NCI-H1417 (cell line): ENCODE measurements at places on chromosomes 7 and 10.

GRCh38 chr7:117210908-117211307 lies 112.0 kb downstream of the WNT2 start:
- no peak for DNase-seq

DNA sequence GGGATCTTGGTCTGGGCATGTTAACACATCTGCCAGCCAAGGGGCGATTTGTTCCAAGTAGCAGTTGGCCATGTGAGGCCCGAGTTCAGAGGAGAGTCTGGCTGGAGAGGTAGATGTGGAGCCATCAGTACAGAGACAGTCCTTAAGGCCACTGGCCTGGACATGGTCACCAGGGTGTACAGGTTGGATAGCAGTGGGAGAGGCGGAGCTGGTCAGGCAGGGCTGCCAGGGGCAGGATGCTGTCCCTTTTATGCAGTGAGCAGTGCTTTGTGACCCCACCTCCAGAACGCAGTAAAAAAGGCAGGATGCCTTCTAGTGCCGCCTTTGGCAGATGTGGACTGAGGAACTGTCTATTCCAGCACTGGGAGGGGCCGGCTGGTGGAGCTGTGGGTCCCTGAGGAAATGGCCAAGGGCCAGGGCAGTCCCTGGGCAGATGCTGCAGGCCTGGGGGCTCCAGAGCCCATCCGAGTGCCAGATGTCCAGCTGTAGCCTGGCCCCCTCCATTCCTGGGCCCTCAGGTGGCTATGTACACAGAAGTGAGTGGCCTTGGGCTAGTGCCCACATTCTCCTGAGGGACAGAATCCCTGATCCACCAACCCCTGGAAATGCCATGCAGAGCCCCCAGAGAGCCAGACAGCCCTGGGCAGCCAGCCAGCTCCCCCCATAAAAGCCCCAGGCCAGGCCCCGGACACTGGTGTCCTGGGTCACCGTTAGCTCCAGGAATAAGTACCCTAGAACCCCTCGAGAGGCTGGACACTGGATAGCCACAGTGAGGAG lies 17.2 kb upstream of the MYL7 start:
- DNase-seq = no peak

DNA sequence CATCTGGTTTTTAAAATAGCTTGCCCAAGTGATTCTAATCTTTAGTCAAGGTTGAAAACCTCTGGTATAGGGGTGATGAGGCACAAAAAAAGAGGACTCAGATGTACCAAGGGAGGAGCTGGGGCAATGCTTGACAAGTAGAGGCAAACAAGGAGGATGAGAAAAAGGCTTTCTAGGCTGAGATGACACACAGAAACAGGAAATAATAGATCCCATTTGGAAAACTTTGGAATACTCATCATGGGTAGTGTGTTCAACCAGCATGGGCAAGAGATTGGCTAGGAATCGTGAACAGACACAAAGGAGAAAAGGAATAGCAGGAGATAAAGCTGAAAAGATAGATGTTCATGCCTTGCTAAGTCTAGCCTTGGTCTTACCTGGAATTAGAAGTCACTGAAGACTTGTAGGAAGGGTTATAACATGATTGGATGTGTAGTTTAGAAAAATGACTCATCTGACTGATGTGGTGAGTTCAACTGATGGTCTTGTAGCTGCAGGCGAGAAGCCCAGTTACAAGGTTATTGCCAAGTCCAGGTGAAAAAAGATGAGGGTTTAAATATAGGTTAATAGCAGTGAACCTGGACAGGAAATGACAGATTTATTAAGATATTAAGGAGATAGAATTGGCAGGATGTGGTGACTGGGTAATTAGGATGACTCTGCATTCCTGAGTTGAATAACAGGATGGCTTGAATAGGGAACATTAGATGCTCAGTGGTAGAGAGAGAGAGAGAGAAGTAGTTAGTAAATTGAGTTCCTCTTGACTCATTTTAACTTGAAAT lies 214.0 kb upstream of the LRGUK start:
- DNase-seq = peak; percentile 26

DNA sequence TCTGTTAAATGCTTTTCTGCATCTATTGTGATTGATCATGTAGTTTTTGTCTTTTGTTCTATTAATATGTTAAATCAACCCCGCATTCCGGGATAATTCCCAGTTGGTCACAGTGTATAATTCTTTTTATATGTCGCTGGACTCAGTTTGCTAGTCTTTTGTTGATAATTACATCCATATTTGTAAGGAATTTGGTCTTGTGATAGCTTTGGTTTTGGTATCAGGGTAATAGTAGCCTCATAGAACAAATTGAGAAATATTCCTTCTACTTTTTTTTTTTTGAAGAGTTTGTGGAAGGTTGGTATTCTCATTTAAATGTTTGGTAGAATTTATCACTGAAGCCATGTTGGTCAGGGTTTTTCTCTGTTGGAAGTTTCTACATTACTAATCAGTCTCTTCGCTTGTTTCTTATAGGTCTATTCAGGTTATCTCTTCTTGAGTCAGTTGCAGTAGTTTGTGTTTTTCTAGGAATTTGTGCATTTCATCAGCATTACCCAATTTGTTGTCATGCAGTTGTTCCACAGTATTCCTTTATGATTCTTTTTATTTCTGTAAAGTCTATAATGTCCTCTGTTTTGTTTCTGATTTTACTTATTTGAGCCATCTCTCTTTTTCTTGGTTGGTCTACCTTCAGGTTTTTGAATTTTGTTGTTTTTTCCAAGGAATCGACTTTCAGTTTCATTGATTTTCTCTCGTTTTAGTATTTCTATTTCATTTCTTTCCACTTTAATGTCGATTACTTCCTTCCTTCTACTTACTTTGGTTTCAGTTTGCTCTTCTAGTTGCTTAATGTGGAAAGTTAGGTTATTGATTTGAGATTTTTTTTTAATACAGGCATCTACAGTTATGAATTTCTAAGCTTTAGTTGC lies 64.6 kb upstream of the GJD4 start:
- no peak for DNase-seq

DNA sequence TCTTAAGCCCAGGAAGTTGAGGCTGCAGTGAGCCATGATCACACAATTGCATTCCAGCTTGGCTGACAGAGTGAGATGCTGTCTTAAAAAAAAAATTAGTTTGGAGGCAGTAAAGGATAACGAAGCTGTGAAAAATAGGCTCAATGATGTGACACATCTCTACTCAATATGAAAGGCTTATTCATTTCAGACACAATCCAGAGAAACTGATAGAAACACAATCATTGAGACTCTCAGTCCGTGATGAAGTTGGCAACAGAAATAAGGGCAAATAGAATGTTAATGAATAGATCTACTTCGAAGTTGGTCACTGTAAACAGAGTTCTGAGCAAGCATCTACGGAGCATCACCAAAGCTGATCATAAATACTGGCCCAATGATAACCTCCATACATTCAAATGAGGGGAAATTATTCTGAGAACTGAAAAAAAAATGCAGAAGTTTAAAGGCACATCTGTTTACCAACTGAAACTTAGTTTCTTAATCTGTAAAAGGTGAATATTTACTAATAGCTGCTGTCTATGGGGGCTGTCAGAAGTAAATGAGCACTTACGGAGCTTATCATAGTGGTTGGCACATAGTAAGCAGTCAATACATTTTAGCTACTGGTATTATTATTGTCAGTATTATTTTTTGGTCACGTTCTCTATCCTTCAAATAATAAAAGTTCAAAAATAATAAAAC lies 70.4 kb downstream of the AKR1B1 start:
- DNase-seq = no peak

DNA sequence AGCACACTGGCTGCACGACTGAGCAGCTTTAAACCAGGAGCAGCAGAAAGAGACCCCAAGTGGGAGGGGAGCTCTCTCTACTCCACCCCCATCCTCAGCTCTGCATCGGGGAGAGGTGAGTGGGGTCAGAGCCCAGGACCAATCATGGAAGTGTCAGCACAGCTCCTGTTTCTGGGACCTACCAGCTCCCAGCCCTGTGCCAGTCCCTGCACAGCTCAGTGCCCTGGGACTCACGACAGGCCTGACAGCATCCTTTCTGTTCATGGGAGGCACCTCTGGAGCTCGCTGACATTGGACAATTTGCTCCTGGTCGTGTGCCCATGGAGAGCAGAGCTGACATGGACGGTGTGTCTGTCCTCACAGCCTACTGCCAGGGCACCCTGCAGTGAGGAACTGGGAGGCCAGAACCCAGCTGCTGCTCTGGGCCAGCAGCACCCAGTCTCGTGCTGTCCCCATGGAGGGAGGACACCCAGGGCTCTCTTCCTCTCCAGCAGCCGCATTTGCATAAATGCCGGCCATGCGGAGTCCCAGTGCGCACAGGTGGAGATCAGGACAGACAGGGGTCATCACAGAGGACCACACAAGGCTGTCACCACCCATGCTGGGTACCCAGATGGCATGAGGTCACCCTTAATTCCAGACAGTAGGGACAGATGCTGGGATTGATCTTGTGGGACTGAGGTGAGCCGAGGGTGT lies 45.9 kb upstream of the MSMB start:
- no peak for DNase-seq

DNA sequence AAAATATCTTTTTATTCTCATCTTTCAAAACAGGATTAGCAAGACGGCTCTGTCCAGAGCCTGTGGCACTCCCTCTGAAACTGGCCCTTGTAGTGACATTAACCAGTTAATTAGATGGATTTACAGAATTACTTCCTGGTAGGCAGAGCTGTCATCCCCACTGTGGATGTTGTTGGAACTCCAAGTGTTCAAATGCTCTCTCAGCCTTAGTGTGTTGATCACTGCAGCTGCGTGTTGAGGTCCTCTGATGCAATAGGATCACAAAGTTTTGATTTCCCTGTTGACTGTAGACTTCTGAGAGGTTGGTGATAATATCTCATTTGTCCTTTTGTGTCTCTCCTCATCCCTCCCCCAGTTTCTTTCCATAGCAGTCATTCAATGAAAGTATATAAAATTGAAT lies 117.3 kb upstream of the CDK6 start:
- DNase-seq = no peak

DNA sequence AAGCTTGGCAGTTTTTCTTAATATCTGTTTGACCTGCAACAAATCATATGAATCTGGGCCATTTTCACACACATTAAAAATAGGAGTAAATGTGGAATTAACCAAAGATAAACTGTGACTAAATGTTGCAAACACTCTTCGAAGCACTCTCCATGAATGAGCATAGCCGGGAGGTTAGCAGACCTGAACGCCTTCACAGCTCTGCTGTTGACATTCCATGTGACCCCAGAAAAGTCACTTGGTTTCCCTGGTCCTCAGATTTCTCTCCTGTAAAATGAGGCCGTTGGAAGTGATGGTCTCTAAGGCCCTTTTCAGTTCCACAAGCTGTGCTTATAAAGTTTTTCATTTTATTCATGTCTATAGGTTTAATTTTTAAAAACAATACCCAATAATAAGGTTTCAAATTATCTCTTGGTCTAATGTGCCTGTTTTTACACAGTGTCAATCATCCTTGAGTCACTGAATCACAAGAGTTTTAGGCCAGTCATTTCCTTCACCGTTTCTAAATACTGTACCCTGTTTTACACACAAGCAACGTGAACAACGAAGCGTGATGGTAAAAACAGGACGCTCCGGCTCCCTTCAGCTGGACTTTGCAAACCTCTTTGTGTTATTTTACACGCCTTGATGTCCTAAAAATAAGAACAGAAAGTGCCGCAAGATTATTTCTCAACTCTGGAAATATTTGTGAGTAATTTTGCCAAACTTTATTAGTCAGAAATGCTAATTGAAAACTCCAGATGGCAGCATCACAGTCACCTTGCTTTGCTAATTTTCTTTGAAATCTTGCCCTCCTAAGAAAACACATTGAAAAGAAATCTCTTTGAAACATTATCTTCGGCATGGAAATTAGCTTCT lies 38.6 kb upstream of the MET start:
- DNase-seq = no peak

DNA sequence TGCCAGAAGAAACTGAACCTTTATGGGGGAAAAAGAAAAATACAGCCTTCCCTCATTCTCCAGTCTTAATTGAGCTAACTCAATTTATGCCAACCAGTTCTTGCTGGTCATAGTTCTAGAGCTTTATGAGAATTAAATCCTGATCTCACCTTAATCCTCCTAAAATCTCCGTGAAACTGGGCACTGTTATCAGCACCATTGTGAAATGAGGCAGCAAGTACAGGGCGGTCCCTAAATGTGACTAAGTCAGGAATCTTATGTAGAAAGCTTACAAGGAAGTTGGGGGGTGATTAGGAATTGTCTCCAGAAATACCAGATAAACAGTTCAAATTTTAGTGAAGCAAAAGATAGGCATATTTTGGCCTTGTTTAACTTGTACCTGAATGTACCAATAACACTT lies 10.7 kb upstream of the INSYN2A start:
- DNase-seq = no peak

GRCh38 chr10:76213876-76214275 lies 782.5 kb downstream of the LRMDA start:
- DNase-seq = no peak

DNA sequence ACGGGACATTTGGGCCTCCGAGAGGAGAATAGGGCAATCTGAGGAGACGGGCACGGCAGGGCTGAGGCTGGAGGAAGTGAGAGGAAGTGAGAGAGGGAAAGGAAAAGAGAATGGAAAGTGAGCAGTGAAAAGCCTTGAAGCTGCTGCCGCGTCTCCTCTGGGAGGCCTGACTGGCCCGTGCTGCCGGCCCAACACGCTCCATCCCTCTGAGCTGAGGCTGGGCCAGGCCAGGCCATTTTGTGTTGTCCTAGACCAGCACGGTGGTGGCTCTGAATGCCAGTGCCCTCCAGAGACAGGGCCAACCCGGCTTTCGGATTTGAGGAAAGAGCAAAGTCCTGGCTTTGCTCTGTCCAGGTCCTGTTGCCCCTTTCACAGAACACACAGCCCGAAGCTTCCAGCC lies 361.1 kb upstream of the SHH start:
- no peak for DNase-seq

- DNase-seq = no peak
These were observed 384.1 kb upstream of the COBL start for GRCh38 chr7:51700593-51701215.

- no peak for DNase-seq
These were observed 53.4 kb downstream of the COL17A1 start for GRCh38 chr10:104032144-104032775.

GRCh38 chr7:7978860-7979259 lies 10.3 kb downstream of the GLCCI1 start:
- no peak for DNase-seq

GRCh38 chr10:32141018-32141807 lies 85.0 kb upstream of the KIF5B start:
- DNase-seq = no peak

- DNase-seq = no peak
These were observed 67.8 kb downstream of the RAMP3 start for GRCh38 chr7:45225311-45225947.

DNA sequence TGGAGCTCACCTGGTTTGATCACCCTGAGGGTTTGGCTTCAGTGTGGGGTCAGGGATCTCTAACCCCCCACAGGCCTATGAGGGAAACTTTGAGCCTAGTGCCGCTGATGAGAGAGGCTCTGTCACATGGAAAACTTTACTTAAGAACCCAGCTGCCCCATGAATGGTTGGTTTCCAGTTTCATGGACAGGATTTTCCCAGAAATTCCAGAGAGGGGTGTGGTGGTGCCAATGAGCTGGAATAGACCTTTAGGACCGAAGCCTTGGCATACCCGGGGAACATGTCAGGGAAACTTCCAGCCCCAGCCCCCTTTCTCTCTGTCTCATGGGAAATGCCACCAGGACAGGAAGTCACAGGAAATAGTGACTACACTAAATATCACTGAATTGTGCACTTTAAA lies 36.9 kb downstream of the AKR1B1 start:
- no peak for DNase-seq

- DNase-seq = no peak
These were observed 69.5 kb downstream of the ADCY1 start for GRCh38 chr7:45643630-45644029.
